ENCODE measurements at places on chromosomes 3 and 15.

GRCh38 chr15:91473894-91474545 lies 374.0 kb downstream of the SV2B start:
- no peak for DNase-seq

- DNase-seq, result no peak
These were observed 17.9 kb downstream of the DNAH1 start for GRCh38 chr3:52333869-52334557.

DNA sequence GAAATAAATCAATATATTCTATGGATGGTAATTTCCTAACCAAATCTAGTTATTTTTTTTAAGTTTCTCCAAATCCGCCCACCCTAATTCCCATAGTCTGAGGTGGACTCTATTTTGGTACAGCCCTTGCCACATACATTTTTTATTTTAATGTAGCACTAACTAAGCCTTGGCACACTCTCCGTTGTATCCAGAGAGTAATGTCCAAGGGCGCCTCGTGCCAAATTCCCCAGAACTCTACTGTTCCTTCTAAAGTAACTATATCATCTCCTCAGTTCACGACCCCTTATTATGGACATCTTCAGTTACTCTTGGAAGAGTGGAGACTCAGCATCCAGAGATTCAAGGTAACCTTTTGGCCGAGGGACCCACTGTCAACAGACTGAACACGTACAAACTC lies 1.3 kb downstream of the VGLL3 start:
- DNase-seq, result no peak

- no peak for DNase-seq
These were observed 20.4 kb downstream of the BTBD1 start for GRCh38 chr15:83046558-83047127.

- no peak for DNase-seq
These were observed 12.2 kb upstream of the C3orf52 start for GRCh38 chr3:112074006-112074405.

GRCh38 chr3:69684309-69684961 lies 54.8 kb upstream of the MITF start:
- no peak for DNase-seq

GRCh38 chr3:146345900-146346299 lies 95.0 kb upstream of the PLSCR4 start:
- no peak for DNase-seq

DNA sequence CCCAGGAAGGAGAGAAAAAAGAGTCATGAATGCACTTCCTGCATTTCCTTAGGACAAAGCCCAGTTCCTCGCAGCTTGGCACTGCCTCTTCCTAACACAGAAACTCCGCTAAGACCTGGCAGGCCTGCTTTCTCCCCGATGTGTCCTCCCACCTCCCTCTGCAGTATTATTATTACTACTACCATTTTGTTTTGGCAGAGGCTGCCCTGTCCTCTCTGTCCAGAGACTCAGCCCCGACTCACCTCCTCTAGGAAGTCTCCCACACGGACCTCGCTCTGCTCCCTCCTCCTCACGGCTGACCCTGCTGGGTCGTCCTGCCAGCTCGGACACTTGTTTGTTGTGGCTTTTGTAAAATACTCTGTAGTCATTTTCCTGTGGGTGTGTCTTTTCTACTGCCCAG lies 107.2 kb upstream of the HACD2 start:
- DNase-seq, result no peak

DNA sequence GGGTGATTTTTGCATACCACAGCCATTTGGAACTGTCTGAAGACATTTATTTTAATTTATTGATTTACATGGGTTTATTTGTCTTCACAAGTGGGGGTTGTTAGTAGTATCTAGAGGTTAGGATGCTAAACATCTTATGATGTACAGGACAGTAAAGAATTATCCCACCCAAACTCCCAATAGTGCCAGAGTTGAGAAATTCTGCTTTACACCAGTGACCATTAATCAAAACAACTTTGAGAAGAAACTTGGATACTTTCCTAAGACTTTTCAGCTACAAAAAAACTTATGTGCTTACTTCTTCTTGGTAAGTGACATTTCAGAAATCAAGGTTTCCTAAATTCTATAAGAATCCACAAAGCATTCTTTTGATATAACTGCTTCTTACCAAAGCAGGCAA lies 156.7 kb downstream of the SUCLG2 start:
- no peak for DNase-seq

DNA sequence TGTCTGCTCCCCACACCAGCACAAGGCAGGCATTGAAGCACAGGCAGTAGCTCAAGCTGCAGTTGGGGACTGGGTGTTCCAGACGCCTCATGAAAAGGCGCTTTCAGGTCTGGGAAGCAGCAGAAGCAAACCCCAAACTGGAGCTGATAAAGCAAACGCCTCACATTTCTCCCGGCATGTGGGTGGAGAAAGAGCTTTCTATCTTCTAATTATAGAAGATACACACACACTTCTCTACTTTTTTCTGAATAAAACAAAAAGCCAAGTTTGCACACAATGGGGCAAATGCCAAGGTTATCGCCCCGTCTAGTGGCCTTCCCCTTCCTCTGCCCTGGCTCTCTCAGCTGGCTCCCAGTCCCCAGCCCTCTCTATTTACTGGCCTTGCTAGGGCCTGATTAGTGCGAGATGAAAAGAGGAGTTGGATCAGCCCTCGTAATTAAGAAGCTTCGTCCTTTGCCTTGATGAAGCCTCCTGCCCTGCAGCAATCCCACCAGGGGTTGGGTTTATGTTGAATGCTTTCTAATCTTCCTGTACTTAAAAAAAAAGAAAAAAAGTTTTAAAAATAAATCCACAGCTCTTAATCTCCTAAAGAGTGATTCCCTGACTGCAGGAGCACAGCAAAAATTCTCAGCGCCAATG lies 120.2 kb downstream of the MEGF11 start:
- no peak for DNase-seq

- DNase-seq, result no peak
These were observed 101.8 kb downstream of the NECTIN3 start for GRCh38 chr3:111173328-111173900.

DNA sequence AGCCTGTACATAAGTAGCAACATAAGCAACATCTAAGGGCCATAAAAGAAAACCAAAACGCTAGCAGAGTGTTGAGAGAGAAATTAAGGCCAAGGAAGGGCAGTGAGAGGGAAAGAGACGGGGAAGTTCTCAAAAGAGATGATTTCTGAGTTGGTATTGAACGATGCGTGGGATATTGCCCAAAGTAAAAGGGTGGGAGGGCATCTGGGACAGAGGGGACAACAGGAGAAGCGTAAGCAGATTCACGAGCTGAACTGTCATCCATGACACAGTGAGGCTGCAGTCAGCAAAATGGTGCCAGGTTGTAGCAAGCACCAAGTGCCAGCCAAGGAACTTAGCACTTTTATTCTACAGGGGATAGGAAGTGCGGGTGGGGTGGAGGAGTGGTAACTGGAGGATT lies 11.8 kb downstream of the NCEH1 start:
- no peak for DNase-seq

- no peak for DNase-seq
These were observed 1199.9 kb downstream of the SI start for GRCh38 chr3:163878396-163878795.

GRCh38 chr15:31292391-31293015 lies 34.1 kb upstream of the KLF13 start:
- no peak for DNase-seq

GRCh38 chr15:51263726-51264125 lies 74.7 kb downstream of the CYP19A1 start:
- DNase-seq, result no peak

GRCh38 chr3:150787741-150788370 lies 24.9 kb upstream of the SIAH2 start:
- peak; percentile 48 for DNase-seq

DNA sequence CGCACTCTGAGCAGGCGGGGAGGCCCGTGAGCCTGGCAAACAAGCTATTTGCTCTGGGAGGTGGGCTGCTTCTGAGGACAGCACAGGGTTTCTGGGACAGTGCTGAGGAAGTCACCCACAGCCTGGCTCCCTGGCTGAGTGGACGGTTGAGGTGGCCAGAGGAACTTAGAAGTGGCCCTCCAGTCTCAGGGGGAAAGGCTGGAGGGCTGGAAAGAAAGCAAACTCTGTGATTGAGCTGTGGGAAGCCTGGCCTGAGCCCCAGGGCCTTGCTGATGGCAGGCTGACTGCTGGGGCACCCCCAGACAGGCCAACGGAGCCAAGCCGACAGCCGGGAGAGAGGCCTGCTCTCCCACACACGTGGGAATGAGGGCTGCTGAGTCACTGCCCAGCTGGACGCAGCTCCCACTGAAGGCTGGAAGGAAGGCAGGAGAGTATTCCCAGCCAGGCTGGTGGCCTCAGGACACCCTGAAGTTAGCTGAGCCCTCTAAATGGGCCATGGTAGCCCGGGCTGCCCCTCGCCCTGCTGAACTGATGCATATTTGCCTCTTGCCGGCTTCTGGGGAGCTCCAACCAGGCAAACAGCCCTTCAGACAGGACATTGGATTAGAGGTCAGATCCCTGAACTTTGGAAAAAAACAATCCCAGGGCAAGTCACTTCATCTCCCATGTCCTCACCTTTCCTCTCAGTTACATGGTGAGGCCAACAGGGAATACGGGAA lies 98.0 kb upstream of the TLE3 start:
- no peak for DNase-seq

- DNase-seq, result no peak
These were observed 1.2 kb upstream of the EDEM1 start for GRCh38 chr3:5186089-5186857.

- DNase-seq, result no peak
These were observed 94.0 kb downstream of the LRRK1 start for GRCh38 chr15:101013201-101013550.

GRCh38 chr3:157152438-157152837 lies 7.5 kb downstream of the CCNL1 start:
- DNase-seq, result no peak

GRCh38 chr3:55014081-55014480 lies 86.2 kb upstream of the LRTM1 start:
- no peak for DNase-seq

- no peak for DNase-seq
These were observed 479.6 kb upstream of the ZNF717 start for GRCh38 chr3:76264911-76265310.

GRCh38 chr3:120773932-120774331 lies 31.4 kb downstream of the GTF2E1 start:
- DNase-seq, result no peak

DNA sequence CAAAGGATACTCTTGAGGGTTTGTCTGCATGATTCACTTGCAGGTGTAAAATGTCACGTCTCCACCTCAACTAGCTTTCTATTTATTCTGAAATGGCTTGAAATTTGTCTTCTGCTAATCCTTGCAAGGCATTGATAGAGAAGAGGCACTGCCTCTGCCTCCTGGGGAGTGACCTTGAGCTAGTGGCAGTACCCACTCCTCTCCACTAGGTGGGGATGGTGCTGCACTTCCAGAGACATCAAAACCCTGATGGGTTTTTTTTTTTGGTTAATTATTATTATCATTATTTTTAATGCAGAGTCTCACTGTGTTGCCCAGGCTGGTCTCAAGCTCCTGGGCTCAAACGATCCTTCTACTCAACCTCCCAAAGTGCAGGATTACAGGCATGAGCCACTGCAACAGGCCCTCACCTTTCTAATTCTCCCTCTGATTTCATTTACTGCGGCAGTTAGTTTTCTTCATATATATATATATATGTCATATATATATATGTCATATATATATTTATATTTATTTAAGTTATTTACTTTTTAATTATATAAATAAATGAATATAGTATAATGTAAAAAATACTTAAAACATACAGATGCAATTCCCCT lies 117.6 kb upstream of the EIF1B start:
- DNase-seq, result no peak

DNA sequence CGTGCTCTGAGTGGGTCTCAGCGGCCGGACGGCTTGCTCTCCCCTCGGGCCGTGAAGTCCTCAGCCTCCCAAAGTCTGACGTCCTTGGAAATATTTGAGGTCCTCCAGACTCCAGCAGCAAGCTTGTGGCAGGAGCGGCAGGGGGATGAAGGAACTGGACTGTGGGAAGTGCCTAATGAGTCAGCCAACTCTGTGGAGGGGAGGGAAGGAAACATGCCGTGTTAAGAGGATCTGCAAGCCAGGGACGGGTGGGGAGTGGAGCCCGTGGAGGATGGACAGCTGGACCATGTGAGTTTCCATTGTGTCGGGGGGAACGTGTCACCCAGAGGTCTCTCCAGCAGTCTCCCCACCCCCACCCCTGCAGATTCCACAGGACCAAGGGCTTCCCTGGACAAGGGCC lies 39.4 kb upstream of the IDH2 start:
- DNase-seq, result no peak

- no peak for DNase-seq
These were observed 67.9 kb upstream of the PLXNA1 start for GRCh38 chr3:126915015-126915414.

DNA sequence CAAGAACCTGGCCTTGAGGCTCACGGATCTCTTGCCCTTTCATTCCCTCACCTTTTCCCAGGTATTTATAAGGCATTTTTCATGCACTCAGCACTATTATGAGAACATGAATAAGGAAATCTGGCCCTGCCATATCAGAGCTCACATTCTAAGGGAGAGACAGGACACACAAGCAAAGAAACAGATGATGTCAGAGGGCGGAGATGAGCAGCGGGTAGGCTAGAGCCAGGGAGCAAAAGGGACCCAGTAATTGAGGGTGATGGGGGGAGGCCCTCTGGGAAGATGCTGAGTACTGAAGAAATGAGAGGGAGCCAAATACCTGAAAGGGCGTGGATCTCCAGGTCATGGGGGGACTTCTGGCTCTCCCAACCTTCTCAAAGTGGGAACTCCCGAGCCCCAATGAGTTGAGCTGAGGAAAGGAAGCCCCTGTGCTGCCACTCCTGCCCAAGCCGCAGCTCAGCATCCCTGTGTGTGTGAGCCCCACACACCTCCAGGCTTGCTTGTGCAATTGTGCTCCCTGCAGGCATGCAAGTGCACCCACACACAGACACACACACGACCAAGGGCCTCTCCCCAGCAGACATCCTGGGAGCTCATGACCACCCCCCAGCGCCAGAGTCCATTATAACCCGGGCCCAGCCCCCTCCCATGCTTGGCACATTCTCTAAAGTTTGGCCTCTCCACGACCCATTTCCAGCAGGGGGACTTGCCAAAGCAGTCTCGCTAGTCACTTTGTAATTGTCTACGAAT lies 81.4 kb upstream of the PXYLP1 start:
- no peak for DNase-seq

DNA sequence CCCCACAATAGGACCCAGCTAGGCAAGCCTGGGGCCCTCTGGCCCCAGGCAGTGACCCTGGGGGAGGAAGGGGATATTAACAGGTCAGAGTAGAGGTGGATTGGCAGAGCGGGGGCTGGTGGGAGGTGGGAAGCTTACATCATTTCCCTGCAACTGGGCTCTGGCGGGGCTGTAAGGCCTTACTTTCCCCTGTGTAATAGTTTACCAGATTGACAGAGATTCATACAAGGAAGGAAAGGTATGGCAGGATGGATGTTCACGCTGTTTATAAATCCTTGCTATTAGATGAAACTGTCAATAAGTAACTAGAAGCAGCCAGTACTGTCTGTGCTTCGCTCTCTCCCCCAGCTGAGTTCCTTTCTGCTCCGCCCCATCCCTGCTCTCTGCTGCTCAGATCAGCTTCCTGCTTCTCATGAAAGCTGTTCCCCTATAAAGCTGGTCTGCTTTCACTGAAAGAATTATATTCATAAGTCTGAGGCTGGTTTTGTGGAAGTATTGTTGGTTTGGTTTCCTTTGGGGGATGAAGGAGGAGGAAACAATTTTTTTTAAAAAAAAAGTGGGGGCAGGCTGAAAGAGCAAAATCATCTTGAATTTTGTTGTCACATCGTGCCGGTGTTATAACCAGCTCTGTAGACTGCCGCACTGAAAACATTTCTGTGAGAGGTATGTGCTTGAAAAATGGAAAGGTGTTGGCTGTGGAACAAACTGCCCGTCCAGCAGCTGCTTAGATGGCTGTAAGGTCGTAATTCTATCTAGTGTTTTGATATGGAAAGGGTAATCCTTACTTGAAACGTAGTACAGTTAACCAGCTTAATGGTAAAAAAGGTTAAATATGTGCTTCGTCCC lies 76.4 kb downstream of the BBX start:
- peak; percentile 6 for DNase-seq
